GM12865 (cell line): ENCODE measurements at places on chromosomes 16 and 17.

GRCh38 chr17:75346906-75347305 lies 57.7 kb upstream of the SLC25A19 start:
- peak; percentile 60 for DNase-seq

DNA sequence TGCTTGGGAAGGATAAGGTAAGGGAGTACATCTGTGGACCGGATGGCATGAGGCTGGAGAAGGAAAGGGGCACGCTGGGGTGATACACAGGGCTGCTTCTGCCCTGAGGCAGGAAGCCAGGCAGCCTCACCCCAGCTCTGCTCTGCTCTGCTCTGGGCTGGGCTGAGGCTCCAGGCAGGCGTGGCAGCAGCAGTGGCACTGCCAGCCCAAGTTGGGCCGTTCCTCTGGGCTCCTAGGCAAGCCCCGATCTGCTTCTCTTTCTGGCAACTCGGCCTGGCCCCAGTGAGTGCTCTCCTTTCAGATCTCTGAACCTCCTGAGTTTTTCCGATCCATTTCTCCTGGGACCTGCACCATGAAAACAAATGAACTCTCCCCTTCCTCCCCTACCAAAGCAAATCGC lies 44.9 kb downstream of the VAC14 start:
- DNase-seq: no peak

- no peak for DNase-seq
These were observed 1.8 kb upstream of the C1QTNF8 start for GRCh38 chr16:1097800-1098199.

- no peak for DNase-seq
These were observed 139.7 kb downstream of the AATF start for GRCh38 chr17:37088459-37088858.

DNA sequence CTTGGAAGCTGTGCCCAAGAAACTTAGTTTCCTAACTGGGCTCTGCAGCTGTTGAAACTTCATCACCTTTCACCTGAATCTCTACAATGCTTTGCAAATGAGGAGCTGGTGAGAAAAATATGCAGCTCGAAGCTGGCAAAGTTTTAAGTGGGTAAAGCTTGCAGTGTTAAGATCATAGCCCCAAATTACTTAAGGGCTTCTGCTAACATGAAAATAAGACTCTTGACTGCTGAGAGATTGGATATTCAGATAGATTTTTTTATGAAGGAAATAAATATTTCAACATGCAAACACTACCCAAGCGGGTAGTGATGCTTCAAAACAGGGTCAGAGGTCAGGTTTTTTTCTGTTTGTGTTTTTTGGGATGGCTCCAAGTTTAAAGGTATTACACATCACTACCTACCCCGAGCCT lies 278.7 kb downstream of the FTO start:
- DNase-seq: no peak

DNA sequence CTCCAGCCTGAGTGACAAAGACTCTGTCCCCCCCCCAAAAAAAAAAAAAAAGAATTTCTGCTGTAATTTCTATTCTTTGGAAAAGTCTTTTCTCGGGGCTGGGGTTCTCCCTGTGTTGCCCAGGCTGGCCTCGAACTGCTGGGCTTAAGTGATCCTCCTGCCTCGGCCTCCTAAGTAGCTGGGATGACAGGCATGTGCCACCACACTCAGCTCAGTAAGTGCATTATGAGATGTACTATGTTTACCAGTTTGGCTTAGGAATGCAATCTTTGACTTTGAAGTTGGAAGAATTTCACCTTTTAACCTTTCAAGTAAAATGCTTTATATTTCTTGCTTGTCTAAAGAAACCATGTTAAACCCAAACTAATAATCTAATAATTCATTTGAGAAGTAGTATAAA lies 28.0 kb upstream of the ADCY7 start:
- DNase-seq: no peak

- DNase-seq: no peak
These were observed 1.1 kb downstream of the ZFHX3 start for GRCh38 chr16:73046849-73047214.

- DNase-seq: no peak
These were observed 102.0 kb upstream of the ADAMTS18 start for GRCh38 chr16:77536809-77537208.

DNA sequence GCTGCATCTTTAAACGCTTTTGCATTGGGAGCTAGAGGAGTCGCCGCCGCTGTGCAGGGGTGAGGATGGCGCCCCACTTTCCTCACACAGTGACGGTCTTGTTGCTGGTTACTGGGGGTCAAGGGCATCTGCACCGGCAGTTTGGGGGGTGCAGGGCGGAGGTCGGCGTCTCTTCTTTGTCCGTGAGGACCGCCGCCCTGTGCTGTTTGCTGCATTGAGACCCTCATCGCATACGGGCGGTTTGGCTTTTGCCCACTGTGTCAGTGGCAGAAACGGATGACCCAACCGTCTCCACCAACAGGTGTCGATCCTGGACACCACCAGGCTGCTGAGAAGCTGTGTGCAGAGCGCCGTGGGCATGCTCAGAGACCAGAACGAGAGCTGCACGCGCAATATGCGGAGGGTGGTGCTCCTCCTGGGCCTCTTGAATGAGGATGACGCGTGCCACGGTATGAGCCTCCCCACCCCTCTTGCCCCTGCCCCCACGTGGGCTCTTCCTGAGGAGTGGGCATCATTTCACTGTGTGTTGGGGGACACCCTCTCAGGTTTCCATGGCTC lies 61.2 kb upstream of the ENDOV start:
- no peak for DNase-seq

- DNase-seq: no peak
These were observed 12.6 kb upstream of the MRPL38 start for GRCh38 chr17:75917141-75917916.

- DNase-seq: peak; percentile 86
These were observed 390.1 kb downstream of the ZFHX3 start for GRCh38 chr16:72657791-72658190.

GRCh38 chr17:48484850-48485249 lies 46.0 kb downstream of the HOXB1 start:
- no peak for DNase-seq

GRCh38 chr16:86046667-86047270 lies 147.8 kb downstream of the IRF8 start:
- DNase-seq: no peak

- DNase-seq: peak; percentile 24
These were observed 15.4 kb downstream of the NAA60 start for GRCh38 chr16:3458852-3459361.

DNA sequence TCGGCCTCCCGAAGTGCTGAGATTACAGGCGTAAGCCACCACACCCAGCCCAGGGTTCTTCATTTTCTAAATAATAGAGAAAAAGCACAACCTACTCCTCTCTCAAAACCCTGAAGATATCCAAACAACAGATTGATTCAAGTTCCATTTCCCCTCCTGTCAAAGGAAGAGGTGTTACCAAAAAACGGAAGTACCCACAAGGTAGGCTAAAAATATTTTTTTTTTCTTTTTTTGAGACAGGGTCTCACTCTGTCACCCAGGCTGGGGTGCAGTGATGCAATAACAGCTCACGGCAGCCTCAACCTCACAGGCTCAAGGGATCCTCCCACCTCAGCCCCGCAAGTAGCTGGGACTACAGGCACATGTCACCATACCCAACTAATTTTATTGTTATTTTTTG lies 18.9 kb downstream of the UTP6 start:
- DNase-seq: no peak

DNA sequence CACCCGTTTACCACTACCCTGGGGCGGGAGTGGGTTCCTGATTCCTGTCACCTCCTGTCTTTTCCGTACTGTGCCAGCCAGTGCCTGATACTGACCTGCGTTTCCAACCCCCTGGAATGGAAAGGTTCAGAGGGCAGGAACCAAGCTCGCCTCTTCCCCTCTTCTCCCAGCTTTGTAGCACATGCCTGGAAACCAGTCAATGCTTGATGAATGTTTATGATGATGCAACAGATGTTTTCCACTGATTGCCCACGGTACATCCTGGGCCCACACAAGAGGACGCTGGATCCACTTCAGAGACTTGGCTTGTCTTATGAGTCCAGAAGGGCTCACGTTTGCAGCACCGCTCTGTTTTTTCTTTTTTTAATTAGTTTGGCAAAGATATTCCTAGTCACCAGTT lies 262.0 kb downstream of the CPPED1 start:
- no peak for DNase-seq

- DNase-seq: no peak
These were observed 12.4 kb upstream of the SLC25A19 start for GRCh38 chr17:75301502-75302206.

DNA sequence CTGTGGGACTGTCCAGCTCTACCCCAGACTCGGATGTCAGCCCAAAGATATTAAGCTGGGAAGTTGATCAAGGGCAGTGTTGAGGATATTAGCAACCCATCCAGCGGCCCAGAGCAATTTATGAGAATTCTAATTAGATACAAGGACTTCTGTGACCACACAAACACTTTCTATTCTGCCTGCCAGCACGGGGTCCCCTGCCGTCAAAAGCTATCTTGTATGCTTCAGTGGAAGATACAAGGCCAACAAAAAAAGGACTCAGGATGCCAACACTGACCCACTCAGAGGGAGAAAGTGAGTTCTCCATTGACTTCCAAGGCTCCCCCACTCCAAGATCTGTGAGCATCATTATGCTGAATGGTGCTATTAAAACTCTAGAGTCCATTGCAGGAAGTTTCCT lies 390.7 kb downstream of the GRIN2A start:
- DNase-seq: no peak

GRCh38 chr17:63984651-63985386 lies 12.1 kb upstream of the SCN4A start:
- peak; percentile 57 for DNase-seq

DNA sequence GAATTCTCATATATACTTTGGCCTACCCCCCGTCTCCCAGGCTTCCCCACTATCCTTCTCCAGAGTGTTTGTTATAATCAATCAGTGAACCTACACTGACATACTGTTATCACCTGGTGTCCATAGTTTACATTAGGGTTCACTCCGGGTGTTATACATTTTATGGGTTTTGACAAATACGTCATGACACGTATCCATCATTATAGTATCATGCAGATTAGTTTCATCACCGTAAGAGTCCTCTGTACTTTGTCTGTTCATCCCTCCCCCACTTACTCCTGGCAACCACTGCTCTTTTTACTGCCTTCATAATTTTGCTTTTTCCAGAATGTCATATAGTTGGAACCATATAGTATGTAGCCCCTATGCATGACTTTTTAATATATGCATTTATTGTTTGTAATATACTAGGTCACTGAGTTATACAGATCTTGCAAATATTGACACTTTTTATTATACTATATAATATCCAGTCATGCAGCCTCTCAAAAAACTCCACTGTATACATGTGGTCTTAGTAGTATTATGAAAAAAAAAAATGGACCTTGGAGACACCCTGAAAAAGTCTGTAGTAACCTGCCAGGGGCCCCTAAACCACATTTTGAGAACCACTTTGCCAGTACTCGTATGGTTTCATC lies 28.4 kb downstream of the PPM1D start:
- no peak for DNase-seq

DNA sequence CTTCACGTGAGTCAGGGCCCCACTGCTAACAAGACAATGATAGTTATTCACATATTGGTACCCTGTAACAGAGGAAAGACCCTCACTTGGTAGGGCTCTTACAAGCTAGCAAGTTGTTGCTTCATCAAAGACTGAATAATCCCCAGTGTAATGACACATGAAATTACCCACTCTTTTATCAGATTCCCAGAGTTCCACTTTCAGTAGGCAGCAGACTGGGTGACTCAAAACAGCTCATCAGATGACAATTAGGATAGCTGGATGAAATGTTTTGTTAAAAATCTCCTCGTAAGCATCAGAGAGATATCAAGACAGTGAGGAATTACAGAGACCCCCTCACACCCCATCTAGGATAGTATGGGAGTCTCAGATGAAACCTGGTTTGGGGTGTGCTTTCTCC lies 6.8 kb upstream of the OR1E2 start:
- no peak for DNase-seq

GRCh38 chr16:12177643-12178042 lies 201.1 kb downstream of the SNX29 start:
- no peak for DNase-seq
